ENCODE measurements at places on chromosomes 5 and 9.

GRCh38 chr9:78714576-78714975 is 417.7 kb downstream of the PSAT1 start:
- no peak for DNase-seq

DNA sequence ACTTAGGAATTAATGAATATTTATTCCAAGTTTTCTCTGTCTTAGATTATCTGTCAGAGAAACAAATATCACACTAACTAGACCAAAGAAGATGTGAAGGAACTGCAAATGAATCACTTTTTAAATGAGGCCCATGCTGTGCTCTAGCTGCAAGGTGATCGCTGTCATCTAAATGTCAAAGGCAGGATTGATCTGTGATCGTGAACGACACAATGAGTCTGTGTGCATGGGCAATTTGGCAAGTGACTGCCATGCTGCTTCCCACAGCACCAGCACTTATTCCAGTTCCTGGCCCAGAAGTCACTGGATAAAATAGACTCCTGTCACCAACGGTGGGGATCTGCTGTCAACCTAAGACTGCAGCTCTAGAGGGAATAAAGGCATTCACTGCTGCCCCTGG is 141.2 kb downstream of the TRIM36 start:
- no peak for DNase-seq

- no peak for DNase-seq
Measured at GRCh38 chr5:64800926-64801325, 32.2 kb downstream of the CWC27 start.

GRCh38 chr5:81506378-81506777 is 112.4 kb upstream of the ACOT12 start:
- DNase-seq, result no peak

DNA sequence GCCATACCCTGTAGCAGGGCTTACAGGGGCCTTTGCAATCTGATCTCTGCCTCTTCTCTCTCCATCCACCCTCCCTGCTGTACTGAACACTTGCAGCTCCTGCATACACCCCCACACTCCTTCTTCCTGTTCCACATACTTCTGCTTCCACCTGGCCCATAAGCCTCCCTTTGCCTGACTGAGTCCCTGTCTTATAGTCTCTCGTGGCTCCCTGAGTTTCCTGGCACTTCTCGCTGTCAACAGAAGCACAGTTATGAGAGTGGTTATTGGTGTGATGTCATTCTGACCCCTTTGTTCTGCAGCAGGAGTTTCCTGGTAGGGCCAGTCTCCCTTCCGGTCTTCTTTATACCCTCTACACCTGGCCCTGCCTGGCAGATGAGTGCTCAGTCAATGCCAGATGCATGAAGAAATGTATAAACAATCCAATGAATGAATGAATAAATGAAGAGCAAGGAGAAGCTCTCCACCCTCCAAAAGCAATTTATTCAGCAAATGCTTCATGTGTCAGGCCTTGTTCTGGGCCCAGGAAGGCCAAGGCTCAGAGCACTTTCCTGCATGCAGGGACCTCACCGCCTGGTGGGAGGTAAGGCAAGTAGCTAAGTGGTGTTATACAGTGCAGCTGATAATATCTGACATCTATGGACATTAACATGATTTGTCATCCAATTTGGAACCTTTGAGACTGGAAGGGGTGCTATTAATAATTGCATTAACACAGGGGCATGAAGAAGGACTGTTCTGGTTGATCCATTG is 20.5 kb upstream of the CSF1R start:
- no peak for DNase-seq

DNA sequence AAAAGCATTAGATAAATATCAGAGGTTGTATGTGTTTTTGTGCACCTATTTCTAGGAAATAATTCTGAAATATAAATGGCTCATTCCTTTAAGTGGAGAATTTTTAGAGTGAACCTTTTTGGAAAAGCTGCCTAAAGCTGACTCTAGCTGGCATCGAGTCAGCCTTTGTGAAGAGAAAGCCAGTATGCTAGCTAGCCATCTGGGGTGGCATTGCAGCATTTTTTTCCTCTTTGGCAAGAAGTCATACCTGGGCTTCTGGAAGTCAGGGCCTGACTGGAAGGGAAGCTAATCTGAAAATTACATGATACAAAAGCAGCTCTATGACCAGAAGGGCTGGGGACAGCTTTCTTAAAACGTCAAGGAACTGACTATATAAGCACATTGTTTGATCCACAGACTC is 19.7 kb downstream of the ANP32B start:
- peak; percentile 47 for DNase-seq

GRCh38 chr5:36135988-36136387 is 15.7 kb downstream of the LMBRD2 start:
- no peak for DNase-seq

Data from breast epithelium (tissue), 4 donors.